ENCODE measurements at places on chromosomes 4 and X. TPM values are rescaled to one million over a fixed set of nuclear protein-coding genes. Genes with fewer than 3 reads are reported as not detected.

DNA sequence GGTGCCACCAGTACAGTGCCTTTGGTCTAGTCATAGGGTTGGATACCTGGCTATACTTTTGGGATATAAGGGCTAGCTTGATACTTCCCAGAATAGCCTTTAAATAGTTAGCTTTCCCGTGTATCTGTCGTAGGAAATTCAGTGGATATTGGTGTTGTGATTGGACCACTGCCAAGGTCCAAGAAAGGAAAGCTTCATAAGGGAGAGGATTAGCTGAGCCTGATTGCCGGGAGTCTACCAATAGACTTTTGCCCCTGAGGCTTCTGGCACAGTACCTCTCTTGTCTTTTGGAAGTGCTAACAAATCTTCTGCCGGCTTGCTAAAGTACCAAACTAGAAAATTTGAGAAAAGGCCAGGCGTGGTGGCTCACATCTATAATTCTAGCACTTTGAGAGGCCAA, 350.6 kb downstream of the CHIC1 start:
- H3K27ac ChIP-seq = no peak overlapping the region
- H3K4me3 ChIP-seq = no peak overlapping the region
- no peaks in the 10 kb centered on the region for H3K36me3 ChIP-seq
- H3K4me1 ChIP-seq = no peaks in the 10 kb centered on the region
- DNase-seq = no peak

DNA sequence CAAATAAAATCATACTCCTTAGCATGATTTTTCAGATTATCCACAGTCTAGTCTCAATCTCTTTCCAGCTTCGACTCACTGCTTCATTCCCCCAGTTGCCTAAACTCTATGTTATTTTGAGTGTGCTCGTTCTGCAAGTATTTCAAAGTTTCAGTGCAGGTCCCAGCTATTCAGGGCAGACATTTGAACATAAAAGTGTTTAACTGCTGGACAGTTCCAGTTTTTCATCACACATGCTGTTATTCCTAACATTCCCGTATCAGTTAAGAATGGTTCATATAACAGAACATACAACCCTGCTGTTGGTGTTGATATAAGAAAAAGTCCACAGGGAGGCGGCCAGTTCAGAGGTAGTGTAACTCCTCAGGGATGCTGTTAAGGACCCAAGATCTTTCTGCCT, 113.3 kb downstream of the SLIT2 start:
- no peak for DNase-seq
- no peaks in the 10 kb centered on the region for H3K4me1 ChIP-seq
- H3K27ac ChIP-seq = no peak overlapping the region
- no peak overlapping the region for H3K4me3 ChIP-seq

GRCh38 chrX:37958525-37959211, 47.7 kb upstream of the SYTL5 start:
- no peaks in the 10 kb centered on the region for H3K36me3 ChIP-seq
- H3K4me3 ChIP-seq = no peak overlapping the region
- DNase-seq = no peak
- peaks cover under 1% of the 10 kb centered on the region for H3K27me3 ChIP-seq

DNA sequence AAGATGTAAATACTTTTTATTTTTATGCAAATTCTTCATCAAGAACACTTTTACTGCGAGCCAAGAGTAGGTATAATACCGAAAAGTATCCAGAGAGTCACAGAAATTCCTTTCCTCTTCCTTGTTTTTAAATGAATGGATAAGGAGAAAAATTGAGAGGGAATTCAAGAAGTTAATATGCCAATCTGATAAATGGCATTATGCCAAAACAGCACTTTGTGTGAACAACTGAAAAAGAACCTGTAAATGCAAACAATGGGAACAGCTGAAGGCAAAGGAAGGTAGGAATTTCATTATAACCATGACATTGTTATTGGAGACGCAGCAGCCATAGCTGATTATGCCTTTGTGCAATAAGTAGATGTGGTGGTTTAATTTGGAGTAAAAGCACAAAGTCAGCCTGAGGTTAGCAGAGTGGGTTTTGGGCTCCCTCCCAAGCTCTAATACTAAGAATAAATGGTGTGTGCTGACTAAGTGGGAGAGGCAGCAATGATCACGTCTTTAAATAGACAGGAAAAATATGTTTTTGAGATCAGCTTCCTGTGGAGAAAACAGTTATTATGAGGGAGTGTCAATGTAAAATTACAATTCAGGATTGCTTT, 209.8 kb upstream of the NDST4 start:
- no peak for DNase-seq
- H3K27me3 ChIP-seq = peaks cover 3% of the 10 kb centered on the region
- H3K4me1 ChIP-seq = no peaks in the 10 kb centered on the region
- H3K27ac ChIP-seq = no peak overlapping the region

GRCh38 chr4:133147286-133147821, 1.7 kb upstream of the PCDH10 start:
- peaks cover 5% of the 10 kb centered on the region for H3K36me3 ChIP-seq
- peaks cover 3% of the 10 kb centered on the region for H3K4me1 ChIP-seq
- peaks cover 20% of the 10 kb centered on the region for H3K27me3 ChIP-seq
- H3K27ac ChIP-seq = no peak overlapping the region
- peak overlapping the region; percentile 49 for H3K4me3 ChIP-seq

GRCh38 chr4:52838729-52839586, 23.2 kb upstream of the RASL11B start:
- no peaks in the 10 kb centered on the region for H3K36me3 ChIP-seq
- no peaks in the 10 kb centered on the region for H3K4me1 ChIP-seq

GRCh38 chrX:120262859-120263708, 12.5 kb downstream of the ZBTB33 start:
- no peak overlapping the region for H3K4me3 ChIP-seq
- DNase-seq = no peak
- no peak overlapping the region for H3K27ac ChIP-seq

- no peaks in the 10 kb centered on the region for H3K36me3 ChIP-seq
- H3K27ac ChIP-seq = no peak overlapping the region
- peaks cover 20% of the 10 kb centered on the region for H3K4me1 ChIP-seq
- peak overlapping the region; percentile 94 for H3K4me3 ChIP-seq
Measured at GRCh38 chr4:22514481-22514880, 1.4 kb downstream of the ADGRA3 start.

DNA sequence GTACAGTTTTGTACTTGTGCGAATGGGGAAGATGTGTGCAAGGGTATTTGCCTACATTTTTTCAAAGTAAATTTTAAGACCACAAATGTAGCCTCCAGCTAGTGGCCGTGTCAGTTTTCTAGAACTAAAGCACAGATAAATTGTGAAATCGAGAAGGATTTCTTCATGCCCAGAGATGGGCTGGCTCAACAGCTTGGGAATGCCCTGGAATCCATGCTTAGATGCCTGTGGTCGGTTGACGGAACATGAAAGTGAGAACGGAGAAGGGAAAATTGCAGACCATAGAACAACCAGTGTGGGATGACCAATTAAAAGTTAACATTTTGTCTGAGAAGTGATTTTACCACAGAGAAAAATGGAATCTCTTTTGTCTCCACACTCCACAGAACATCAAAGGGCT, 73.2 kb upstream of the VCX2 start:
- no peak overlapping the region for H3K4me3 ChIP-seq
- no peak for DNase-seq
- no peaks in the 10 kb centered on the region for H3K4me1 ChIP-seq
- H3K27me3 ChIP-seq = peaks cover 2% of the 10 kb centered on the region

DNA sequence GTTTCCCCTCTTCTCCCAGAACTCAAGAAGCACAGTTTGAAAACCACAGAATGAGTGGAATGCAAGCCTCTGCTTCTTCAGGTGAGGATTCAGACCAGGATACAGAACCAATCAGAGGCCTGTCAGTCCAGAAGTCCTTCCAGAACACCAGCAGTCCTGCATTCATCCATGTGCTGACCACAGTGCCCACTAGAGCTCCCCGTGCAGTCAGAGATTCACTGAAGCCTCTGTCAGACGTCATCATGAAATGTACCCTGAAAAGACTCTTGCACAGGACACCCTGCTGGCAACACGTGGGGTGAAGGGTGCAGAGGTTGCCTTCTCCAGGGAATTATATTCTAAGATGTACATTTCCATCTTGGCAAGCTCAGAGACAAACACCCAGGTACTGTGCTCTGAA, 75.9 kb upstream of the LSM6 start:
- no peak for DNase-seq
- H3K4me1 ChIP-seq = no peaks in the 10 kb centered on the region
- H3K27ac ChIP-seq = no peak overlapping the region

DNA sequence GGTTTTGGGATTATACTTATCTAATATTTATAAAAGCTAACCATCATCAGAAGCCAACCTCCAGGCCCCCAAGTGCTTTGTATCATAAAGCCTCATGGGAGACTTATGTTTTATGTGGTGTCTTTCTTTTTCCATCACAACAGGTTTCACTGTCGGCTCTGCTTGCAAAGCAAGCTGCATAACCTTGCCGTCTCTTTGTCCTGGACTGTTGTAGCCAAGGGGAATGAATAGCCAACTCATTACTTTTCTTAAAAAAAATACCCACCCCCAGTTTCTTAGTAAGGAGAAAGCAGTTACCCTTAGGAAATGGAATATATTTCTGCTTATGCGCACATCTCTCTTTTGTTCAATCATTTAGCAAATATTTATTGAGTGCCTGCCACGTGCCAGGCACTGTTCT, 40.7 kb downstream of the FAM184B start:
- no peak overlapping the region for H3K27ac ChIP-seq
- no peaks in the 10 kb centered on the region for H3K27me3 ChIP-seq
- DNase-seq = no peak
- no peaks in the 10 kb centered on the region for H3K36me3 ChIP-seq
- H3K4me3 ChIP-seq = no peak overlapping the region

GRCh38 chrX:119826399-119826959, 26.3 kb downstream of the UPF3B start:
- H3K4me1 ChIP-seq = peaks cover 11% of the 10 kb centered on the region
- no peak overlapping the region for H3K27ac ChIP-seq
- no peaks in the 10 kb centered on the region for H3K36me3 ChIP-seq
- H3K27me3 ChIP-seq = no peaks in the 10 kb centered on the region
- DNase-seq = no peak

GRCh38 chr4:138639018-138639741, 376.4 kb upstream of the NOCT start:
- H3K4me3 ChIP-seq = no peak overlapping the region
- no peak for DNase-seq
- no peaks in the 10 kb centered on the region for H3K36me3 ChIP-seq
- no peaks in the 10 kb centered on the region for H3K27me3 ChIP-seq
- H3K27ac ChIP-seq = no peak overlapping the region

GRCh38 chrX:122641826-122642225, 542.3 kb upstream of the GRIA3 start:
- no peaks in the 10 kb centered on the region for H3K36me3 ChIP-seq
- DNase-seq = no peak
- H3K4me3 ChIP-seq = no peak overlapping the region
- no peaks in the 10 kb centered on the region for H3K27me3 ChIP-seq
- no peaks in the 10 kb centered on the region for H3K4me1 ChIP-seq
- H3K27ac ChIP-seq = no peak overlapping the region

- no peak for DNase-seq
- H3K27ac ChIP-seq = no peak overlapping the region
- H3K27me3 ChIP-seq = peaks cover 1% of the 10 kb centered on the region
- H3K4me1 ChIP-seq = no peaks in the 10 kb centered on the region
- no peaks in the 10 kb centered on the region for H3K36me3 ChIP-seq
Measured at GRCh38 chr4:24373704-24374103, 210.7 kb downstream of the DHX15 start.

GRCh38 chr4:180057299-180057721, 2185.9 kb upstream of the TENM3 start:
- H3K36me3 ChIP-seq = no peaks in the 10 kb centered on the region
- H3K27me3 ChIP-seq = peaks cover 8% of the 10 kb centered on the region
- no peaks in the 10 kb centered on the region for H3K4me1 ChIP-seq
- H3K4me3 ChIP-seq = peak overlapping the region; percentile 19
- DNase-seq = no peak
- H3K27ac ChIP-seq = no peak overlapping the region

DNA sequence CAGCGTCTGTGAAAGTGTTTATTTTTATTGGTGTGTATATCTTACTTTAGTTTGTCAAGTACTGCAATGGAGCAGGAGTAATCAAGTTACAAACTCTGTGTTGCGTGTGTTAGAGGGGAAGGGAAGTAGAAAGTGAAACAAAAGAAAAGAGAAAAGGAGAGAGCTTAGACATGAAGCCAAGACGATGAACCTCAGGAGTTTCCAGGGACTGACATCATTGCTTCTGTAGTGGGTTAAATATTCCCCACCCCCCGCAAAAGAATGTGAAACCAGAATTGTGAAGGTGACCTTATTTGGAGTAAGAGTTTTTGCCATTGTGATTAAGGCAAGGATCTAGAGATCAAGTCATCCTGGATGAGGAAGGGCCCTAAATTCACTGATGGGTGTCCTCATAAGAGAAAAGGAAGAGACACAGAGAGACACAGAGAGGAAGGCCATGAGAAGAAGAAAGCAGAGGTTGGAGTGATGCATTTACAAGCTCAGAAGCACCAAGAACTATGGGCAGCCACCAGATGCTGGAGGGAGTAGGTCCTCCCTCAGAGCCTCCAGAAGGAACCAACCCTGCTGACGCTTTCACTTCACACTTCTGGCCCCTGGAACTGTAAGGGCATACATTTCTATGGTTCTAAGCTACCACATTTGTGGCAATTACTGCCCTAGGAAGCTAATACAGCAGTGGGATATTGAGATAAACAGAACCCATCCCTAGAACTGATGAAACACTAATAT, 173.6 kb upstream of the SFRP2 start:
- H3K36me3 ChIP-seq = no peaks in the 10 kb centered on the region
- no peak overlapping the region for H3K4me3 ChIP-seq
- H3K27me3 ChIP-seq = peaks cover 9% of the 10 kb centered on the region
- no peak for DNase-seq
- H3K4me1 ChIP-seq = no peaks in the 10 kb centered on the region
- no peak overlapping the region for H3K27ac ChIP-seq

GRCh38 chr4:146458594-146458993, 63.1 kb downstream of the SLC10A7 start:
- H3K27me3 ChIP-seq = no peaks in the 10 kb centered on the region
- peaks cover 26% of the 10 kb centered on the region for H3K4me1 ChIP-seq
- no peaks in the 10 kb centered on the region for H3K36me3 ChIP-seq
- peak overlapping the region; percentile 54 for H3K4me3 ChIP-seq
- DNase-seq = peak; percentile 25

- H3K4me3 ChIP-seq = no peak overlapping the region
- no peaks in the 10 kb centered on the region for H3K36me3 ChIP-seq
- DNase-seq = peak; percentile 13
- no peaks in the 10 kb centered on the region for H3K4me1 ChIP-seq
Measured at GRCh38 chrX:22748093-22748999, 251.4 kb upstream of the DDX53 start.

H2BW1 gene
- not detected for polyA plus RNA-seq

IL9R gene
- polyA plus RNA-seq = not detected

CNOT6L gene
- 61.8 TPM for polyA plus RNA-seq

FGF5 gene
- not detected for polyA plus RNA-seq

DUX4 gene
- not detected for polyA plus RNA-seq

CT83 gene
- not detected for polyA plus RNA-seq

MTNR1A gene
- not detected for polyA plus RNA-seq

IGSF1 gene
- not detected for polyA plus RNA-seq

NPY1R gene
- polyA plus RNA-seq = not detected

All from immature natural killer cell (primary cell).